Stimulated activated CD8-positive, alpha-beta memory T cell treated with anti-CD3 and anti-CD28 coated beads, Interleukin-7, amount 100 ng/mL, for 1 hour (primary cell): ENCODE measurements at places on chromosomes 4 and X.

DNA sequence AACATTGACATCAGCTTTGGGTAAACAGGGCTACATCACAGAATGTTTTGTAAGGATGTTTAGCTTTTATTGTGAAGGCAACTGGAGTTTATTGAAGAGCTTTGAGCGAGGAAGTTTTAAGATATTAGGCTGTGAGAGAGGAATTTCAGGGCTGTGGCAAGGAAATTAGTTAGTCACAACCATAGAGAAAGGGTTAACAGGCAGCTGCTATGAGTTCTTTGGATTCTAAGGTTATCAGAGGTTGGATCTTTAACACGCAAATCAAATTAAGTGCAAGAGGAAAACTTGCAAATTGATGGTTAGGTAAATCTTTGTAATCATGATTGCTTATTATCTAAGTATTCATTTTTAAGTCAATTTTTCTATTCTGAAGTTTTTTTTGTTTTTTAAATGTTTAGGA, 156.0 kb downstream of the UGT8 start:
- no peak for DNase-seq

GRCh38 chr4:105155426-105155825, 8.8 kb downstream of the TET2 start:
- DNase-seq = no peak

DNA sequence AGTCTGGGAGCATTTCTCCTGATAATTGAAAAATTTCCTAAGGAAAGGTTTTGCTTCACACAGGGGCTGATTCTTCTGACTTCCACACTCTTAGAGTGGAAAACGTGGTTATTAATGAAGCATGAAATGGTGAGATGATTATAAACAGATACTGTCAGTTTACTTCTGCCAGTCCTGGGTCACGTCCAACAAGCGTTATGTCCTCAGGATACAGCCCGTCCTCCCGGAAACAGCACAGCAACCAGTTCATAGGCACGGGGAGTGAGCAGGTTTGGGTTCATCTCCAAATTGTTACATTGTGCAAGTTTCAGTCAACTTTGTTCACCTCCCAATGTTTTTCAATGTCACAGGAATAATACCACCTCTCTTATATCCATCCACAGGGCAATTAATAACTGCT, 98.8 kb downstream of the NPNT start:
- no peak for DNase-seq

DNA sequence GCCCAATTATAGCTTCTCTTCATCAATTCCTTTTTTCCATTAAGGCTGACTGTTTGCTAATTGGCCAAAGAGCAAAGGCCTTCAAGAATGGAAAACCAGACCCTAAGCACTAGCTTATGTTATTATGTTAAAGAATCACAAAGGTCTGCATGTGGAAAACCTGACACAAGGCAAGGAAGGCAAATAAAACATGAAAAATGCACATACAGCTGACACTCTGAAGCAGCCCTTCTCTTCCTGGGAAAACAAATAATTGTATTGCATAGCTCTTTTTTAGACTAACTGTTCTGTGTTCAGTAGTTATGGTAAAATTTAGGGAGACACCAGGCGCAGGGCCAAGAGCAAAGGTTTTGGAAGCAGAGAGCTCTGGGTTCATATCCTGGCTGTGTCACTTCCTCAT, 223.1 kb downstream of the UNC5C start:
- DNase-seq = no peak

GRCh38 chr4:3073158-3074077, 920 bp downstream of the HTT-AS start:
- no peak for DNase-seq

GRCh38 chr4:111797455-111798163, 347.6 kb upstream of the FAM241A start:
- no peak for DNase-seq

GRCh38 chr4:182242787-182243186, 415 bp upstream of the TENM3 start:
- DNase-seq = no peak

DNA sequence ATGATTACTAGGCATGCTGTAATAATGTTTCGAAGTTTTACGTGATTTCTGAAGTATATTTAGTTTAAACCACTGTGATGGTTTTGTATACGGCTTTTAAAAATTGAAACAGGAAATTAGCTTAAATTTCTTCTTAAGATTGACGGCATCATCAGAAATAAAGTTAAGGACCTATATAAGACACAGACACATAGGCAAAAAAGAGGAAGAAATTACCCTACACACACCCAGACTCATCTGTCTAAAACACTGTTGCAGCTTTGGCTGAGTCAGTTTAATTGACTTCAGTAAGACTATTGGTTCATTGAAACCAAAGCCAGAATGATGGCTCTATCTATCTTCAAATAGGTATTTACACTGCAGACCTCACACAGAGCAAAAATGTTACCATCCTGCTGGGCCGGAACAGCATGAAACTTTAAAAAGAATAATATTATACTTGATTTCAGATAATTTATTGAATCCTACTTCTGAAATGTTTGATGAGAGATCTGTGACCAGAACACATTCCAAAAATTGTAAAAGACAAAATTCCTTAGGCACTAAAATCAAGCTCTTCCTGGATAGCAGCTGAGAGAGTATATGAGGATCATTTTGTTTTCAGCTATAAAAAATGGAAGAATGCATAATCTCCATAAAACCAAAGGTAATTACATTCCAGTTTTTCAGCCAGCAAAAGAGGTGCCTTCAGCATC, 4.5 kb downstream of the HHIP start:
- no peak for DNase-seq

DNA sequence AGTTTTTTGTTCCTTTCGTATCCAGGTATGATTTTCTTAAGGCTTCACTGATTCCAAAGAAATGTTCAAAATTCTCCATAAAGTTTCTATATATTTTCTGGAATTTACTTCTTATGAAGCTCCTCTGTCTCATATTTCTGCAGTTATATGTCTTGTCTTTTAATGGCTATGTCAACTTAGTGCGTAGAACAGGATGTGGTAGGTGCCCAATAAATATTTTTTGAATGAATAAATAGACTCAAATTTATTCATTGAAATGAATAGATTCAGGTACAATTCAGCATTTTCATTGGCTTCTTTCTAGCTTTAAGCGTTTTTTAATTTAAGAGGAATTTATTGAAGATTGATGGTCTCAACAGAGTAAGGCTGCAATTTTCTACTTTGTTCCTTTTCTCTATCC, 231.9 kb upstream of the BOD1L1 start:
- DNase-seq = no peak

GRCh38 chr4:177266506-177266905, 43.2 kb upstream of the NEIL3 start:
- DNase-seq = no peak

DNA sequence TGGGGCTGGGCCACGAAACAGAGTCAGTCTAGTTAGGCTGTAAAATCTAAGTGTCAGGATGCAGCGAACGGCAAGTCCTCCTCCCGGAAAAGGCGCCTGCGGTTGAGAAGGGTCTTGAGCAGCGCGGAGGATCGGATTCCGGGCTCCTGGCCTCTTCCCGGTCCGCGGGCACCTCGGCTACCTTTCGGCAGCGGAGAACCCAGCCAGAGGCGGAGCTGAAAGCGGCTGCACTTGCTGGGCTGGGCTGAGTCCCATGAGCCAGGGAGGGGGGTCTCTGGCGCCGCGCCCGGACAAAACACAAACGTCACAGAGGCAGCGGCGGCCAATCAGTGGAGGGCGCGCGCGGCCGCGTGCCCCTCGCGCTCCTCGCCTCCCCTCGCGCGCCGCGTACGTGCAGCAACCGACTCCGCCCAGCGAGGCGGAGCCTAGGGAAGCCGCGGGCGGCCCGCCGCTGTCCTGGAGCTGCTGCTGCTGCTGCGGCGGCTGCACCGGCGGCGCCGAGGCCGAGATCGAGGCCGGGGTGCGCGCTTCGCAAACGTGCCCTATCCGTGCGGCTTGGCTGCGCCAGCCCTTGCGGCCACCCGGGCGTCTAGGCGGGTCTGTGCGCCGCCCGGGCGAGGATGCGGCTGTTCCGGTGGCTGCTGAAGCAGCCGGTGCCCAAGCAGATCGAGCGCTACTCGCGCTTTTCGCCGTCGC, at the start of gene PDK3:
TSS of gene PDK3 (plus strand) at position 451 of the 696 bp plus-strand sequence. CDS start at position 621, 170 bp downstream.
- DNase-seq = peak; percentile 73

GRCh38 chr4:101103381-101104142, 243.8 kb downstream of the PPP3CA start:
- DNase-seq = no peak

GRCh38 chrX:71541210-71542022, 8.5 kb downstream of the OGT start:
- DNase-seq = no peak

DNA sequence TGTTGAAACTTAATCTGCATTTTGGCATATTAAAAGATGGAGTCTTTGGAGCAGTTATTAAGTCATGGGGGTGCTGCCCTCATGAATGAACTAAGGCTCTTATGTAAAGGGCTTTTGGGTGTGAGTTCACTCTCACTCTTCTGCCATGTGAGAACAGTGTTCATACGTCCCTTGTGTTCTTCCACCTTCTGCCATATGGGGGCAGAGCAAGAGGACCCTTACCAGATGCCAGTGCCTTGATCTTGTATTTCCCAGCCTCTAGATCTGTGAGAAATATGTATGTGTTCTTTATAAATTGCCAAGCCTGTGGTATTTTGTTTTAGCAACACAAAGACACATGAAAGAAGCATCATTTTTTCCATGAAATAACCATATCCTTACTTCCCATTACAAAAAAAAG, 213.9 kb downstream of the SPOCK3 start:
- no peak for DNase-seq
